ENCODE measurements at places on chromosomes 5 and 9.

GRCh38 chr5:140402258-140403074 lies 833 bp downstream of the ANKHD1 start:
- peak; percentile 79 for DNase-seq

- no peak for DNase-seq
Observed at GRCh38 chr5:54091307-54092130, 218.9 kb downstream of the ARL15 start.

GRCh38 chr9:121738411-121738810 lies 87.0 kb downstream of the DAB2IP start:
- DNase-seq = no peak

DNA sequence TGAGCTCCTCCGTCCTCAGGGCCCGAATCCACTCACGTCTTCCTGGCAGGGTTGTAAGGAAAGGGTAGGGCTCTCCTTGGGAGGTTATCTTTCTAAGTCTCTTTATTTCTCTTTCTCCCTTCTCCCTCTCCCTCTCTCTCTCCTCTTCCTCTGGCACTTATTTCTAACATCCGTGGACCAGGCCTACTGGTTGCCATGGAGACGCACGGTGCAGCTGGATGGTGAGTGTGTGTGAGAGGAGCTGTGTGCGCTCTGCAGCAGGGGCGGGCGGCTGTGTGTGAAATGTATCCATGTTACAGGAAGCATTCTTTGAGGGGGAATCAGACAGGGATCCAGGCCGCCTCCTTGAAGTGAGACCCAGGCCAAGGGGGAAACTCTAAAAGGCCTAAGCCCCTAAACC lies 32.2 kb downstream of the PCDH1 start:
- no peak for DNase-seq

DNA sequence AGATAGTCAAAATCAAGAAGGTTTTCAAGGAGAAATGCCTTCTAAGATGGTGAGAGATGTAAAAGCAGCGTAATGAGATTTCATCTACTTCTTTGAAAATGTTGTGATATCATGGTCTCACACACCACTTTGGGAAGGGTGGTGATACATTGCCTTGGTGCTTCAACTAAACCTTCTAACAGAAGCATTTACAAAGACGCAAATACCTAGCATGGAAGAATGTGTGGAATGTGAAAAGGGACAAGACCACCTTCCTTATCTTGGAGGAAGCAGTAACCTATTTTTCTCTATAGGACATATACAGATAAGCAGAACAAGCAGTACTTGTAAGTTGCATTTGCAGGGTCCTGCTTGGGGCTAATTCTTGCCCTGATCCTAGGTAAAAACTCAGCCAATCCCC lies 38.8 kb downstream of the PCA3 start:
- DNase-seq = no peak

- no peak for DNase-seq
Observed at GRCh38 chr9:7879551-7880245, 80.1 kb upstream of the DMAC1 start.

DNA sequence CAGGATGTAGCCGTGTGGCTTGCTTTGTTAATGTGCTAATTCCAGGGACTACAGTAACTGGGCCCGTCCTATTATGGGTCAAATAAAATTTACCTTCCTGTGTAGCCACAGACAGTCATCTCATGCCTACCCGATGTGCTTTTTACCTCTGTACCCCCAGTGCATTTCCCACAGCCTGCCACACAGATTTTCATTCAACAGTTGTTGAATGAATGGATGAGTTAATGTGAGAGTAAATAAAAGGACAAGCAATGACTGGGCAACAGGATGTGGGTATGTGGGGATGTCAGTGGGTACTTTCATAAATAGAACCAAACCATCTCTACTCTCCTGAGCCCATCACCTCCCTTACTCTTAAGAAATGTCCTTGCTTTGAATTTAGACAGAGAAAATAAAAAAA lies 441.2 kb upstream of the ZNF462 start:
- DNase-seq = no peak

DNA sequence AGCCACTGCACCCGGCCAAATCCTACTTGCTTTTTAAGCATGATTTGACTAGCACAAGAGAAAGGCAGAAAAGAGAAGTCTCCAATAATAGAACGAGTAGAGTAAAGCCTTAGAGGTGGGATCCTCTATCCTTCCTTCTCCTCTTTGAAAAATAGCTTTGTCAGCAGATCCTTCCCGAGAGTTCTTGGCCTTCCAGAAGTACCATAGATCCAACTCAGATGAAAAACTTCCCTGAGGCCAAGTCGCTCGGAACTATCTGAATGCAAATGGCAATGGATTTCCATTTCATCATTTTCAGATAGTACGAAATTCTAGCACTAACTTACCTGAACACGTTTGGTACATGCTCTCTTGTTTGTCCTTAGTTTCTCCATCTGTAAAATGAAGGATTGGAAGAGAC lies 52.0 kb upstream of the SLIT3 start:
- no peak for DNase-seq

DNA sequence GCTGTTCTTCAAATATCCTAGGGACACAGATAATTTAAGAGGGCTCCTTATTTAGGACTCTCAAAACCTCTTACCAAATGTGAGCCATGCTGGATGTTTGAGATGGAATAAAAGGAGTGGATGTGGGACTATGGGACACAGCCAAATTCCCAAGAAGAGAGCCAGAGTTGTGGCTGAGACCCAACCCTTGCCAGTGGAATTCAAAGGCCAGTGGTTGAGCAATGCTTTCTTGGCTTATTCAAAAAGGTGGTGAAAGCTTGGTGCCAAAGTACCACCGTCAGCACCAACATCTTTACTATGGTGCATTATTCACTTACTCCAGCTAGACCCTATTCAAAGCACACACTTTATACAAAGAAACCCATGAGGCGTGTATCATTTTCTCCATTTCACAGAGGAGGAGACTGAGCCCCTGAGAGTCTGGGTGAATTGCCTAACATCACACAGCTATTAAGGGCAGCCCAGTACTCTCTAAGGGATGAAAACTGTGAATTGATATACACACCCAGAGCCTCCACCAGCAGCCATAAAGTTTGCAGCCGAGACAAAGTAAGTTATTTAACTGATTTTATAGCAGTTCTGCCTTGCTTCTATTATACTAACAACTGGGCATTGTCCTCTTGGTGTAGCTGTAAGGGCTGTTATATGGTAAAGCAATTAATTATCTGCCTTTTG lies 391.7 kb downstream of the ACTL7B start:
- DNase-seq = no peak

DNA sequence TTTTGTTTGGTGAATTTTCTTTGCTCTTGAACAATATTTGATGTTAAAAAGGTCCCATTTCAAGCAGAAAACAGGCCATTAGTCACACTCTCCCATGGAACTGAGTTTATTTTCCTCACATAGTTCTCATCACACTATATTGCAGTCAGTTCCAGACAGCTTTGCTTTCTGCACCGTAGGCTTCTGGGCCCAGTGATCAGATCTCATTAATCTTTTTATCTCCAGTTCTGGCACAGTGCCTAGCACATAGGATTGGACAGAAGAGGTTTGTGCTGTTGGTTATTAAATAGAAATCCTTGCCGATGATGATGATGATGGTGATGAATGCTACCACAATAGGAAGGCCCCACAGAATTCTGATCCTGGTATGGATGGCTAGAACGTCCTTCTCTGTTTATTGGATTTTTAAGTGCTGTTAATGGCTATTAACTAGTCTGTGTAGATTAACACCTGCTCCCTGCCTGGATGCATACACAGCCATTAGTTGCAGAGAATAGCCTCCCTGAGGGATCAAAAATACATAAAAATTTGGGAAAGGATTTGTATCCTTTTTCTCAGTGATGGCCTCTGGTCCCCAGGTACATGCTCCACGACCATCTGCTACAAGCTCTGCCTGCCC lies 52.0 kb upstream of the NTRK2 start:
- no peak for DNase-seq

DNA sequence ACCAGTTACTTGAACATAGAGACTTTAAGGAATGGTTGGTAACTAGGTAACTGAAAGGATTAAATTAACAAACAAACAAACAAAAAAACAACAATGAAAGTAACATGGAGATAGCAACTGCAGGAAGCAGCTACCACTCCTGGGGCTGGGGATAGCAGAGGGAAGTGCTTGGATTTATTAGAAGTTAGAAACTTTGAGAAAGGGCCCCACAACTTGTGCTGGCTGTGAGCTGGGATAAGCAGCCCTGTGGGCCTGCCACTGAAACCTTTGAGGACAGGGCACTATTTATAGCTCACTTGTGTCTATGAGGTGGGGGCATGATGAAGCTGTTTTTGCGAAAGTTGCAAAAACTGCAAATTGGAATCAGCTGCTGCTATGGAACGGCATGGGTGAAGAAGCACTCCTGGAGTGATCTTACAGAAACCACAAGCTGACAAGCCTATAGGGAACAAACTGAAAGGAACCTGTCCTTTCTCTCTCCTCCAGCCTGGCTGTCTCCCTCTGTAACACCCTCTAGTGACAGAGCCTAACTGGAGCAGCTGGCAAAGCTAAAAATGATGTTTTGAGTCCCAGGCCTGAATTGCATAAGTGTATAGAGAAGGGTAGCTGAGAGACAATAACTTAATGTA lies 91.4 kb upstream of the RANBP6 start:
- DNase-seq = no peak

DNA sequence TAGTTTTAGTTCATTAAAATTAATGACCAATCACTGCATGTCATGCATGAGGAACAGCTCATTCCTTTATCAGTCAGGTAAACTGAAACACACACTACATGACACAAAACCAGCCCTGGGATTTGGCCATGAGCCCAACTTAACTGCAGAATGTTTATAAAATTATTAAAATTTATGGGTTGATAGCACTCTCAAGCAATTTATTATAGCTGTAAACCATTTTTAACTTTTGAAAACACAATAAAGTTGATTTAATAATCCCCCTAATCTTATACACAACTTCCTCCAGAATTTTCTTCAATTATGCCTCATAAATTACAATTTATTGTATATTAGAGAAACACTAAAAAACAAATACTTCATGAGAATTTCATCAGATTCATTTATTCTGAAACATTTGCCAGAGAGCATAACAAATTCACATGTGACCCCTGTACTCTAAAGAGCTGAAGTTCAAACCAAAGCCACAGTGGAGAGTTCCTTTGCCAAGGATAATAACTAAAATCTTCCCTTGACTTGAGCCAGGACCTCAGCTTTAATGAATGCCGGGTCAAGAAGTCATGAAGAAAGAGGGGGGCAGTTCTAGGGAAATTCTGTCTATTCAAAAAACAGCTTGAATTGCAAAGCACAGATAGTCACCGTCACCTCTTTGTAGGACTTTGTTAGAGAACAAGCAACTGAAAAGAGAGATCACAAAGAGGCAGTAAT lies 763.7 kb upstream of the GRAMD2B start:
- DNase-seq = no peak

DNA sequence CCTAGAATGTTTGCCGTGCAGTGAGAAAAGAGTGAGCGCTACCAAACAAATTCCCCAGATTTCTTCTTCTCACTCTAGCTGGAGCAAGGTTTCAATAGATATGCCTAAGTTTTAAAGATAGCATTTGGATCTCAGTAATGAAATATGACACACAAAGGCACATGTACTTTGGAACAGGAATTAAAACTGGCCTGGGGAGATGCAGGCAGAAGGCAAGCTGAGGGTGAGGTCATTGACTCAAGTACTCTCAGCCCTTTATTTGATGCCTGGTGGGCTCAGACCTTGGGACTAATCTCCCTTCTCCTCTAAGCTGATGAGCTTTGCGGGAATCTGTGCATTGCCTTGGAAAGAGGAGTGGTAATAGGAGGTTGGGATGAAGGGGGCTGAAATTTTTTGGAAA lies 323.3 kb upstream of the SLC30A5 start:
- DNase-seq = no peak

- no peak for DNase-seq
Observed at GRCh38 chr5:147927901-147928300, 21.6 kb upstream of the C5orf46 start.

- no peak for DNase-seq
Observed at GRCh38 chr5:108143581-108143980, 238.3 kb downstream of the FBXL17 start.

GRCh38 chr5:143040622-143041021 lies 270.4 kb downstream of the ARHGAP26 start:
- DNase-seq = no peak

DNA sequence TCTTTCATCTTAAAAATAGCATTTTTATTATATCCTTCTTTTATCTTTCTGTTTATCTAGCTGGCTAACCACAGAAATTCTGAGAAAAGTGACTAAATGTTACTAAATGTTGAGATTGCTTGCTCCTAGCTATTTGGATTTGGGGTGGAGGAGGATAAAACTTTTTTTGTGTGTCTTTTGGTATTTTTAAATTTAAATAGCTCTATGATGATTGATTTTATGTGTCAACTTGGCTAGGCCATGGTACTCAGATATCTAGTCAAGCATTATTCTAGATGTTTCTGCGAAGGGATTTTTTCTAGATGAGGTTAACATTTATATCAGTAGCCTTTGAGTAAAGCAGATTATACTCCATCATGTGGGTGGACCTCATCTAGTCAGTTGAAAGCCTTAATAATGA lies 75.0 kb downstream of the GCNT1 start:
- DNase-seq = no peak

DNA sequence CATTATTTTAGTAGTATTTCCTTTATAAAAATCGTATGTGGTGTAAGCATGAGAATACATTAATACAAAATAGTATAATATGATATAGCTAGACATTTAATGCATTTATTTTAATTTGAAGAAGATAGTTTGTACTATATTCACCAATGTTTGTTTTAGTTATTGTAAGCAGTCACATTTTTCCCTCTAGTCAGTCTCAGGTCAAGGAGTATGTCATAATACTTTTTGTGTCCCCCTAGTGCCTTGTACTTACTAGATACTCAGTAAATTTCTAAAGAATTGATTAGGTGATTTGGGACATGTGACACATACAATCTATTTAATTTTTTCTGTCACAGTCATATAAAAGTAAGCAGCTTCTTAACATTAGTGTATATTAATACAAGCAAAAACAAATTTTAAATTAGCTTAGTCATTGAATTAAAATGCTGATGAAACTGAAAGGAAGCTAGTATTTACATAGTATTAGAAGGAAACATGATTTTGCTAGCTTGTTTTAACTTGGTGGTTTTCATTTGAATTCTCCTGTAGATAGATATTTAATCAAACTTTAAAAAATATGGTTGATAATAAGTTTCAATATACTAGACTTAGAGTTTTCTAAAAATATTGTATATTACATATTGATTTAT lies 242.2 kb downstream of the FER start:
- no peak for DNase-seq

GRCh38 chr5:72141440-72142355 lies 34.4 kb downstream of the MAP1B start:
- DNase-seq = peak; percentile 68

GRCh38 chr5:141716009-141716408 lies 34.0 kb upstream of the ARAP3 start:
- no peak for DNase-seq

- DNase-seq = peak; percentile 19
Observed at GRCh38 chr5:155726267-155726666, 600.7 kb upstream of the SGCD start.

DNA sequence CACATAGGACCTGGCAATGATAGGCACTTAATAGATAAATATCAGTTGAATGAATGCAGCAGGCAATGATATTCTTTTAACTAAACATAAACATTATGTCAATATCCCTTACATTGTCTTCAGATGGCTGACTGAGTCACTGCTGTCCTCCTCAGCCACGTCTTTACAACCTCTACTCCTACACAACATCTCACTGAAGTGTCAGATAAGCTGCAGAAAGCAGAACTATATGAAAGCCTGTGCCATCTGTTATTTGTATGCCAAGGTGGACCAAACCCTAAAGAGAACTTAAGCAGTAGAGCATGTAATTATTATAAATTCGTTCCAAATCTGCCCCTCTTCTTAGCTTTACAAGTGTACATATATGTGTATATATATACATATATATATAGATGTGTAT lies 271.2 kb downstream of the RASEF start:
- no peak for DNase-seq
